DMS 273 treated with DMSO at 0.1 percent for 48 hours (cell line): ENCODE measurements at places on chromosomes 12 and 14.

DNA sequence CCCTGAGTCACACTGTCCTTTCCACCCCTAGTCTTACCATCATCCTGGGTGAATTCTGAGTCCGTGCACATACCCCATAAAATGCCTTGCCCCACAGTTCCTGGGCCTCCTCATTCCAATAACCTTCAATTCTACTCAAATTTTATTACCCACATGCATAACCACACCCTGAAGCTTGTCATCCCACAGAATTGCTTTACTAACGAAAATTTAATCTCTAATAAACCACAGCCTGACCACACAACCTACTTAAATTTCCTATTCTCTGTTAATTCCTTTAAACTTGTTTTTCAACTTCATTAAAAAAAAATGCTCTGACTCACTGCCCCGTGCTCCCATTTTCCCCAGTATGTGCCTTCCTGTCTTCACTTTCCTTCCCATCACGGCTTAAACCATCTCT lies 205.9 kb downstream of the PHLDA1 start:
- no peak for DNase-seq

GRCh38 chr14:61478971-61479473 lies 157.6 kb downstream of the PRKCH start:
- DNase-seq = no peak

GRCh38 chr14:75871181-75871880 lies 110.5 kb downstream of the TGFB3 start:
- DNase-seq = no peak

DNA sequence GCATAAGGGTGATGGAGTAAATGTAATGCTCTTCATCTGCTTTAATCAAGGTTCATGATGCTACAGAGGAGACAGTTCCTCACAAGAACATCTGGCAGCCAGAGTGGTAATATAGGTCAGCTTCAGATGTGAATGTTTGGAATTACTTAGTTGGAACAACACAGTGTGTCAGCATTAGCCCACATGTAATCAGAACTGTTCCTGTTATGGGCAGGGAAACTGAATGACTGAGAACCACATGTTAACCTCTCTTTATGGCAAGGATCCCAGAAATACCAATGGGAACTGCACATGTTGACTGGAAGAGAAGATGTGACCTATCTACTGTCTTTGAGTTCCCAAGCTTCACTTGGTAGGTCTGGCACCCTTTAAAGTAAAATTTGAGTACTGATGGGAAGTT lies 390.1 kb upstream of the PDE3A start:
- DNase-seq = no peak

DNA sequence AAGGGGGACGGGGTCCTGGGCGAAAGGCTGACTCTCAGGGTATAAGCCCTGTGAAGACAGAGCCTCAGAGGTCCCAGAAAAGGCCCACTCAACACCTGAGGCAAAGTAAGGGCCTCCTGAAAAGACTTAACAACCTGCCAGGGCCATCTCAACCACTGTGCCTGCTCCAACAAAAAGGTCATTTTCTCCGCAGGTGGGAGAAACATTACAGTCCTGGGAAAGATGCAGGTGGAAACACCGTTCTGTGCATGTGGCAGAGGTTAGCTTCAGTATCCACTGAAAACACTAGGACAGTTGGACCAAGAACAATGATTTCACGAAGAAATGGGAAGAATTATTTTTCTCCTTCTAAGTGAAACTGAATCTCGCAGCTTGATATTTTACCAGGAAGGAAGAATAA lies 50.9 kb downstream of the CCDC88C start:
- no peak for DNase-seq

GRCh38 chr12:66653796-66654195 lies 25.1 kb downstream of the GRIP1 start:
- DNase-seq = no peak

- DNase-seq = no peak
These were observed 65.0 kb upstream of the ARHGAP5 start for GRCh38 chr14:32012062-32012461.

- no peak for DNase-seq
These were observed 26.8 kb downstream of the PCNX1 start for GRCh38 chr14:70934084-70934483.

DNA sequence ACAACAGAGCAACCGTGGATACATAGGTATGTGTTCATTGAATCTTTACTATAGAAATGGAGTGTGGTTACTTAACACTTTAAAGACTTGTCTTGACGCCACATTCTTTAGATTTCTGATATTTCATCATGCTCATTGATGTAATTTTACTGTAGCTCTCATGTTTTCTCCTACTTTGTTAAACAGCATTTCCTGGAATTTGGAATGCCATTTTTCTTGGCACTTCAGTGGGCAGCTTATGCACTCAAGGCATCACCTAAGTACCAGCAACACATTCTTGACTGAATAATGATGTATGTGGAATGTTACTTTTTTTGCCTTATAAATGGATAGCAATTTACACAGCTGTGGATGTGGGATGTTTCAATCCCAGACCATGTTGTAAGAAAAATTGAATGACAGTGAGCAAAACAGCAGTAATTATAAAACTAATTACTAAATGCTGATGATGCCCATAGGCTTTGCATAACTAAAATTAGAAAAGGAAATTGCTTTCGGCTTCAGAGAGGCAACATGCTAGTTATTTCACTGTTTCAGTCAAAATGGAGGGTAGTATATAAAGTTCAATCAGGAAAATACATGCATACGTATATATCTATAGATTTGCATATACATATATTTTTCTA lies 298.5 kb downstream of the NPAS3 start:
- DNase-seq = no peak

DNA sequence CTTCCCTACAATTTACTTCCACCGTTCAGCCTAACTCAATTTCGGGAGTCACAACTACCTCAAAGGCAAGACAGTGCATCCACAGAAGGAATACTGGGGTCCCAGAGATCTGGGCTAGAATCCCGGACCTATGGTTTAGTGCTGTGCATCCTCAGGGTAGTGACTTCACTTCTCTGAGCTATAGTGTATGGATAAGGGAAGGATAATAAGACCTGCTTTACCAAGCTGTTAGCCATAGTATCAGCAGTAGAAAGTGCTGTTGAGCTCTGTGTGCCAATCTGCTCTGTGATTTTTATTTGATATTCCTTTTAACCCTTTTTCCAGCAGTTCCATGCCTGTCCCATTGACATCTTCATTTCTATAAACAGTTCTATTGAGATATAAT lies 1044.3 kb downstream of the BCL11B start:
- DNase-seq = no peak

GRCh38 chr12:550473-551260 lies 90.9 kb downstream of the B4GALNT3 start:
- DNase-seq = no peak
